Peyer's patch (tissue), 4 donors: ENCODE measurements at places on chromosomes 2 and 18.
A peak's percentile ranks its signal among the peaks of the same experiment; 100 is the strongest.

- DNase-seq = no peak
Observed at GRCh38 chr2:119760956-119761275, 1.2 kb downstream of the PTPN4 start.

DNA sequence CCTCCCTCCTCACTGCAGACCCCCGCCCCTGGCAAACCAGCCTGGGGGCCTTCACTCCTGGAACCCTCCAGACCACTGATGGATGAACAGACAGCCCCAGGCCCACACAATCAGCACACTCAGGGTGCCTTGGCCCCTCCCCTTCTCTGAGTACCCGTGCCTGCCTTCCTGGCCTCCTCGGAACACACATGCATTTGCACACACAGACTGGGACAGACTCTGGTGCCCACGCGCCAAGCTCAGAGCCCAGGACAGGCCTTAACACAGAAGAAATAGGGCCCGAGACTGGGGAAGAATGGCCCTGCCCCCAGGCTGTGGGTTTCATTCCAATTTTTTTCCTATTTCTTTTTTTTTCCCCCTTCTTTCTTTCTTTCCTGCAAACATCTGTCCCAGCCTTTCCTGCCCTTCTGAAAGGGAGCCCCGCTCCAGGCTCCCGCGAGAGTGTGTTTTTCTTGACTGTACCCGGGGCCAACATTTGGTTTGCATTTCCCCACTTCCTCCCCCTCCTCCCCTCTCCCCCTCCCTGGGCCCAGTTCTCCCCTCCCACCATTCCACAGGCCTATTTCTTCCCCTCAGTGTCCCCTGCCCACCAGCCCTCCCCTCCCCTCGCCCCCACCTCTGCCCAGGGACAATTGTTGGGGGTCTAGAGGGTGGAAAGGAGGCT lies 618 bp upstream of the TNS1 start:
- no peak for DNase-seq

DNA sequence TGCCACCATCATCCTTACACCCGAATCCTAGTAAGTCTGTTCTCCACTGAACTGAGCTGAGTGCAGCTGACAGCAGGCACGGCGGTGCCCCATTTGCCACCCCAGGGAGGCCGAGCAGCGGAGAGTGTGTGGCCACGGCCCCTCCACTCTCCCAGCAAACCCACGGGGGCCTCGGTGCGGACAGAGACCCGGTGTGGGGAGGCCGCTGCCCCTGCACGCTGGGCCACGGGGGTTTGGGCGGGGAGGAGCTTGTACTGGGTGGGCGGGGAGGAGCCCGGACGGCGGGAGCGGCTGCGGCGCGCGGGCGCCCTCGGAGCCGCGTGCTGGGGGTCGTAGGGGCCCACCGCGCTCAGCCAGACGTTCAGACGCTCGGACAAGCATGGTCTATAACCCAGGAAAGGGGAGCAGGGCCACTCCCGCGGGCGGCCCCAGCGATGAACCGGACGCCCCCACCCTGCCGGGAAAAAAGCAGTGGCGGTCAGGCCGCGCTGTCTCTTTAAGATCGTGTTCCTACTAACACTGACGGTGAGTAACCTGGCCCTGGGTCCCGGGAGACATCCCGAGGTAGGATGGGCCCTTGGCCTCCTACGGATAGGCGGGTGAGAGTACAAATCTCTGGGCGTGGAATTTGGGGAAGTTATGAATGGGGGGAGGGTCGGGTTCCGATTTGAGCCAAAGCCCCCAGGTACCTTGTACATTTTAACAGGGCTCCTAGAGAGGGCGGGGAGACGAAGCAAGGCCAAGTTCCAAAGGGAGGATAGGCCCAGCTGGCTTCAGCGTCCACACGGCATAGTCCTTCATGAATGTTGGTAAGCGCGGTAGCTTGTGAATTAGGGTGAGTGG lies at the start of gene ITPRIPL1:
Gene ITPRIPL1 (plus strand): TSS at position 277 of the 843 bp plus-strand sequence. CDS start 523 bp downstream, at position 800.
- no peak for DNase-seq

DNA sequence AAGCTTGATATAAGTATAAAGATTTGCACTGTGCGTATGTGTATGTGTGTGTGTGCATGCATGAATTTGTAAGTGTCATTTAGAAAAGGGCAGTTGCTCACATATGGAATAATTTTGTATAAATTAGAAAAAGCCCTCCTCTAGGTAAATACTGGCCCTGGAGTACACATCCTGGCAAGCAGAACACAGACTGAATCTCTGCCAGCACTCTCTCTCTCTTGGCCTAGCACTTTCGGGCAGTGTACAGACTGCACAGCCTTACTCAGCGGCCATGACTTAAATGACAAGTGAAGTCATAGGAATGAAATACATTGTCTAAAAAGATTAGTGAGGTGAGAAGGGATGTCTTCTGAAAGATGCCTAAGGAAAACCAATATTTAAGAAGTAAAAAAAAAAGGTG lies 214.1 kb downstream of the RDH14 start:
- DNase-seq = no peak

- no peak for DNase-seq
Observed at GRCh38 chr2:128642316-128642715, 323.6 kb upstream of the HS6ST1 start.

GRCh38 chr2:238506371-238507068 lies 79.8 kb downstream of the ASB1 start:
- peak; percentile 26 for DNase-seq

- no peak for DNase-seq
Observed at GRCh38 chr18:59011786-59012185, 127.9 kb upstream of the SEC11C start.

DNA sequence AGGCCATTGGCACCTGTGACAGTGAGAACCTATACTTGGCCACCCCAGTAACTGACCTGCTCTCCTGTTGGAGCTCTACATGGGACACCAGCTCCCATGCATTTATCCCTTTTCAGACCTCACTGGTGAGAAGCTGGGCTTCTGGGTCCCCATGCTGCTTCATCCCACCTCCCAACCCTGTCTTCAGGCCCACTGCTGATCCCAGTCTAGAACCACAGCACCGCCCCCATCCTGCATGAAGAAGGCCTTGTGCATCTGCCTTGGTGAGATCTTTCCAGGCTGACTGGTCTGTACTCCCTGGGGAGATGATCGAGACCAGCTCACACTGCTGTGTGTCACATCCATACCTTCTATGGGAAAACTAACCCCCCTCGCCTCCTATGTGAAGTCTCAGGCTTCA lies 22.7 kb downstream of the TTC32 start:
- DNase-seq = peak; percentile 15

- DNase-seq = no peak
Observed at GRCh38 chr2:105795575-105795934, 50.8 kb downstream of the NCK2 start.

DNA sequence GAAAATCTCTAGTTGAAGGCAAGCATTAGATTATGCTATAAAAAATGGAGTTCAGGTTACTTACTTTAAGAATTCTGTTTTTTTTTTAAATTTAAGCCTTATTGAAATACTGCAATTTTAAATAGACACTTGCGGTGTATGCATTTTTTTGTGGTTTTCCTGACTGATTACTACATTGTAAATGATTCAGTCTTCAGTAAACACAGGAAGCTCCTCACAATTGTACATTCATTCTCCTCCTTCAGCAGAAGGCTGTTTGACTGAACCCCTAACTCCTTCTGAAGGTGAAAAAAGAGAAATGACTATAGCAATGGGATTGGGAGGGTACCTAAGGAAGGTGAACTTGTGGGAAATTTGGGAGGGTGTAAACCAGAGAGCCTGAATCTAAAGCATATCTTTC lies 136.1 kb downstream of the GCA start:
- DNase-seq = no peak

- no peak for DNase-seq
Observed at GRCh38 chr2:100527440-100528015, 35.3 kb upstream of the PDCL3 start.

GRCh38 chr2:158893026-158893425 lies 75.4 kb upstream of the TANC1 start:
- no peak for DNase-seq

DNA sequence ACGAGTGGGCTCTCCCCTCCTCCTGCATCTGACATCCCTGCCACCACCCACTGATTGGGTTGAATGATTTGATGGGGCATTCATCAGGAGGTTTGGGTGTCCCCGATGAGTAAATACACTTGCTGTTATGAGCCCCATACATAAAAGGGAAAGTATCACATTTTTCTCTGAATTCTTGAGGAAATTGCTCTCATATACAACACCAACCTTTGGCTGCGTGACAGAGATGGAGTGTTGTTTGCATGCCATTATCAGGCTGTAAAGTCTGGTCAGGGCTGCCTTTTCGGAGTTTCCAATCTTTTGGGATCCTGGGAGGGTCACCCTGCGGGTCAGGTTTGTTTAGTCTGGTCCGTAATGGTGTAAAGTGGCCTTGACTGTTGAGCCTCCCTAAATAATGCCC lies 227.9 kb upstream of the SPRED2 start:
- no peak for DNase-seq

DNA sequence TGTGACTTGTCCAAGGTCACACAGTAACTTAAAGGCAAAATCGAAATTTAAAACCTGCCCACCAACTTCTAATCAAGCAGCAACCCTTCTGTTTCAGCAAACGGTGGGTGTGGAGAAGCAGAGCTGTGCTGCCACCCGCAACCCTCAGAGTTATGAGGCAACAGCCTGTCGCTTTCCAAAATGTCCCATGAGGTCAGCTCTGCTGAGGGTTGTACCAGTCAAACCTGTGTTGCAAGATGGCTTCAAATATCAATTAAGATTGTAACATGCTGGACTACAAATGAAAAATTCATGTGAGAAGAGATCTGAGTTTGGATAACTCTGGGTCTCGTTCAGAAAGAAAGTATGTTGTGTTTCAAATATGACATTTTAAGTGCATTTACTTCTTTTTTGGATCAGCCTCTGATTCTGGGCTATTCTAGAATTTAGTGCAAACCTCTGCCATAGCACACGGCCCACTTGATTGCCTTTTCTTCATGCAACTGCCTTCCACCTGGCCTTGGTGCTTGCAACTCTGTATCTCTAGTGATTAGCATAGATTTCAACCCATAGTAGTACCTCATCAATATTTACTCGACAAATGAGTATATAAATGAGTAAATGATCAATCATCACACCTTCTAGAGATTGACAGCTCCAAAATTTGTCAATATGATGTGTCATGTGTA lies 69.3 kb downstream of the TIMM21 start:
- DNase-seq = no peak

GRCh38 chr18:35917043-35917442 lies 55.4 kb upstream of the RMP24 start:
- DNase-seq = no peak

GRCh38 chr2:82896117-82896516 lies 1563.0 kb downstream of the SUCLG1 start:
- DNase-seq = no peak

- no peak for DNase-seq
Observed at GRCh38 chr2:241501551-241501950, 6.8 kb downstream of the STK25 start.

GRCh38 chr2:157172866-157173578 lies 84.5 kb upstream of the GALNT5 start:
- no peak for DNase-seq

- DNase-seq = no peak
Observed at GRCh38 chr2:112244854-112245253, 10.0 kb downstream of the ZC3H8 start.

DNA sequence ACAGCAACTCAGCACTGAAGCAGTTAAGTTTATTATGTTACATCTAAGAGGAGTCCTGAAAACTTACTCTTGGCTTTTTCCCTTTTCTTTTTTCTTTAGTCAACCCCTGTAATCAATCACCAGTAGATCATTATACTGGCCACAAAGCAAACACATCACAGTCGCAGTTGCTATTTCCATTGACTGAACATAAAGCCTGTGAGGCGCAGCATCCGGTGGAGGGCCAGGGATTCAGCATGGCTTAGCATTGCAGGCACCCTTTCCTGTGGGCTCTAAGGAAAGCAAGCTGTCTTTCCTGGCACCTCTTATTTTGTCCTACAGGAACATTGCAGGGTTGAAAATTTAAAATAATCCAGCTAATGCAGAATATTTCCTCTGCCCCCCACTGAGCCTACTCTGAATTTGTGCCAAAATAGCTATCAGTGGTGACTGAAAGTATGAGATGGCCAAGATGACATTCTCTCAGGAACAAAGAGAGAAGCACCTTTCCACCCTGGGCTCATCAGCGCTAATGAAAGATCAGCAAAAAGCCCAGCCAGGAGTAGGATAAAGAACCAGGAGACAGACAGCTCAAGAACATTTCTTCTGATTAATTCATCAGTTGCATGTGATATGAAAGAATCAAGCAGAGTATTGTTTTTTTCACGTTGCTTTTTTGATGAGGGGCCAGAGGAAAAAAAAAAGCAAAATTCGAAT lies 85.3 kb upstream of the SULT1C3 start:
- no peak for DNase-seq

GRCh38 chr18:22559414-22560274 lies 141.9 kb upstream of the CTAGE1 start:
- DNase-seq = no peak

- DNase-seq = no peak
Observed at GRCh38 chr2:173680574-173680973, 284.6 kb downstream of the SP3 start.

DNA sequence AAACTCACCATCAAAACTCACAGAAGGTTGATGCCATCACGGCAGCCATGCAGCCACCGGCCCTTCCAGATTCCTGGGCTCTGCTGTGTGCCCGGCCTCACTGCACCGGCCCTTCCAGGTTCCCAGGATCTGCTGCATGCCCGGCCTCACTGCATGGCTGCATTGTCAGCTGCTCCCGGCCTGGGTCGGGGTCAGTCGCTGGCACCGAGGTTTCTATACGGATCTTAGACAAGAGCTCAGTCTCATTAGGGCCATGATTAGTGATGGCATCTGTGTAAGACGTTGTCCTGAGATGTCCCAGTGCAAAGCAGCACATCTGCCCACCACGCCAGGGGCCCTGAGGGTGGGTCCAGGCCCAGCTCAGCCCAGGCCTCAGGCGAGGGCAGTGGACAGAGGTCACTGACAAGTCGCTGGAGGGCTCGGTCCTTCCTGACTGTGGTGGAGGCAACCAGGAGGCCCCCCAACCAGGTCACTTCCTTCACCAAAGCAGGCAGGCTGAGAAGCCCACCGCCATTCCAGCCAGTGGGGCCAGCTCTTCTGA lies 29.4 kb downstream of the TMEM18 start:
- no peak for DNase-seq

- DNase-seq = no peak
Observed at GRCh38 chr2:101692041-101692440, 5.5 kb upstream of the MAP4K4 start.

GRCh38 chr2:113162173-113162572 lies 11.6 kb upstream of the PSD4 start:
- DNase-seq = no peak

GRCh38 chr2:125280265-125280664 lies 1255.2 kb downstream of the CNTNAP5 start:
- DNase-seq = no peak

DNA sequence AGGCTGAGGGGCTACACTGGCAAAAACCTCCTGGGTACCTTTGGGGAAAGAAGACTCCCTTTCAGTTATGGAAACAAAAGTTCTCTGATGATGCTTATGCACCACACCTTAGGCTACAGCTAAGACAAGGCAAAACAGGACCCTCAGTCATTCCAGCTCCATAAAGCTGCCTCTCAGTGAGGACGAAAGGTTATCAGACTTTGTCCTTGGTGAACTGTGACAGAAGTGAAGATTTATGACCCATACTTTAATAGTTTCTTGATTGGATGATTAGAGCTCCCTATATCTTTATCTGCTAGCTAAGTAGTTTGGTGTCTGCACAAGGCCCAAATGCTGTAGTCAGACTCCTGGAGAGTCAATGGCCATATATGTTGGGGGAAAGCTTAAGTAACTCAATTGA lies 40.6 kb upstream of the SPRED2 start:
- no peak for DNase-seq
